Muscle of leg (tissue), 16 donors: ENCODE measurements at places on chromosomes 5 and 9. TPM values are rescaled to one million over a fixed set of nuclear protein-coding genes. Genes with fewer than 3 reads are reported as not detected.
A peak's percentile ranks its signal among the peaks of the same experiment; 100 is the strongest.

DNA sequence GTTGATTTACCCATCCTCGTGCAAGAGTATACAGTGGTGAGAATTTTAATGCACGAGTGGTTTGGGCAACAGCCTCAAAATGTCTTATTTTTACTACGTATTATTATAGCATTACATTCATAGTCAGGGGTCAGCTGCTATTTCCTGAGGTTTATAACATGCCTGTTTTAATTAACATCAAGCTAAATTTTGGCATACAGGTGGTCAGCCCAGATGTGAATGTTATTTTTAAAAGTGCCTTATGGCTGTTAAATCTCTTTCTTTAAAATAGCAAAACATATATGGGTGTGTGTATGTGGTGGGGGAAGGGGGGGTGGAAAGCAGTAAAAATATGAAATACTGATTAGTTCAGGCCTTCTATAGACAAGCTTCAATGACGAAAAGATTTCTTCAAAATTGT lies 424.5 kb upstream of the CLINT1 start:
- H3K27me3 ChIP-seq, result no peaks in the 10 kb centered on the region
- no peak overlapping the region for H3K4me3 ChIP-seq
- peaks cover 5% of the 10 kb centered on the region for H3K4me1 ChIP-seq
- no peaks in the 10 kb centered on the region for H3K36me3 ChIP-seq
- H3K27ac ChIP-seq, result peak overlapping the region; percentile 31

DNA sequence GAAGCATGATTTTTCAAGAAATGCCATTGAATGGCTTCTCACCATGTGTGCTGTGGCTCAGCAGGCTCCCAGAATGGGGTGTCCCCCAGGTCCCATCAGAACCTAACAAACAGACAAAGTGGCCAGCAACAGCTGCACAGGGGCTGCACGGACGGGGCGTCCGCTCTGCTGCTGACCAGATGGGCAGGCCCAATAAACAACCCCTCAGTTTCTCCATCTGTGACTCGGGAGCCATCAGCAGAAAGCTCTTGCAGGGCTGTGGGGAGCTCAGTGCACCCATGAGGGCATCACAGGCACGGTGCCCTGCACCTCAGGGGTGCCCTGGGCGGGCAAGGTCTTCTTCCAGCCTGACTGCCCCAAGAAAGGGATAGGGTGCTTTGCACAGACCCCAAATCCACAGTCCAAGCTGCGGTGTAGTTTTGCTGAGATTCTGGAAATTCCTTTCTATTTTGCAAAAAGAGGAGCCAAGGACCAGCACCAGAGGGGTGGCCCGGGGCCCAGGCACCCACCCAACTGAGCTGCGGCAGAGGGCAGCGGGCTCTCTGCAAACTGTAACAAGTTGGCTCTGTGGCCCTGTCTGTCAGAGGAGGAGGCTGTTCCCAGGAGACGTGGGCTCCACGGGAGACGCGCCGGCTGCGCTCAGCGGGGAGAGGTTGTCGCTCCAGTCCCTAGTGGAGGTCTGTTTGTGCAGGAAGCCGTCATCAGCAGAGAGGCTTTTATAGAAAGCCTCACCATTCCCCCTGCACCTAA lies 138.7 kb upstream of the PPP1R26 start:
- no peaks in the 10 kb centered on the region for H3K36me3 ChIP-seq
- H3K27me3 ChIP-seq, result peaks cover 36% of the 10 kb centered on the region
- H3K4me1 ChIP-seq, result peaks cover 9% of the 10 kb centered on the region
- H3K27ac ChIP-seq, result no peak overlapping the region

CDO1 gene
- total RNA-seq, result 19.1 TPM

CXCL14 gene
- total RNA-seq, result 21.3 TPM

GRCh38 chr5:7897014-7897600 lies 28.2 kb downstream of the MTRR start:
- H3K4me1 ChIP-seq, result no peaks in the 10 kb centered on the region
- H3K4me3 ChIP-seq, result no peak overlapping the region
- no peaks in the 10 kb centered on the region for H3K27me3 ChIP-seq
- H3K27ac ChIP-seq, result no peak overlapping the region
- DNase-seq, result peak; percentile 8

GRCh38 chr9:99101271-99101670 lies 3.6 kb upstream of the TGFBR1 start:
- H3K4me3 ChIP-seq, result no peak overlapping the region
- no peaks in the 10 kb centered on the region for H3K27me3 ChIP-seq
- no peak overlapping the region for H3K27ac ChIP-seq
- H3K4me1 ChIP-seq, result peaks cover 12% of the 10 kb centered on the region

GRCh38 chr9:137318602-137319001 lies 16.5 kb upstream of the NRARP start:
- peak overlapping the region; percentile 72 for H3K27ac ChIP-seq
- DNase-seq, result no peak
- peaks cover 61% of the 10 kb centered on the region for H3K4me1 ChIP-seq
- H3K36me3 ChIP-seq, result no peaks in the 10 kb centered on the region
- H3K27me3 ChIP-seq, result peaks cover 8% of the 10 kb centered on the region

DNA sequence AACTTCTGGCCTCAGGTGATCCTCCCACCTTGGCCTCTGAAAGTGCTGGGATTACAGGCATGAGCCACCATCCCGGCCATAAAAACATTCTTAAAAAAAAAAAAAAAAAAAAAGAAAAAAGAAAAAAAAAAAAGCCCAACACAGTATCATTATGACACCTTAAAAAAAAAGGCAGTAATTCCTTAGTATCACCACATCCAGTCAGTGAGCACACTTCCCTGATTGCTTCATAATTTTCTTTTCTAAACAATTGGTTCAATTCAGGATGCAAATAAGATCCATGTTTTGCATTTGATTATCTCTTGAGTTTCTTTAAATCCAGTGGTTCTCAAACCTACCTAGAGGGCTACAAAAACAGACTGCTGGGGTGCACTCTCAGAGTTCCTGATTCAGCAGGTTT lies 182.5 kb downstream of the CDK5RAP2 start:
- H3K27me3 ChIP-seq, result no peaks in the 10 kb centered on the region
- H3K36me3 ChIP-seq, result peaks cover 76% of the 10 kb centered on the region
- no peak overlapping the region for H3K27ac ChIP-seq
- no peaks in the 10 kb centered on the region for H3K4me1 ChIP-seq
- H3K4me3 ChIP-seq, result no peak overlapping the region
